Gastroesophageal sphincter (tissue), 4 donors: ENCODE measurements at places on chromosomes 3 and 15. TPM values are rescaled to one million over a fixed set of nuclear protein-coding genes. Genes with fewer than 3 reads are reported as not detected.

DNA sequence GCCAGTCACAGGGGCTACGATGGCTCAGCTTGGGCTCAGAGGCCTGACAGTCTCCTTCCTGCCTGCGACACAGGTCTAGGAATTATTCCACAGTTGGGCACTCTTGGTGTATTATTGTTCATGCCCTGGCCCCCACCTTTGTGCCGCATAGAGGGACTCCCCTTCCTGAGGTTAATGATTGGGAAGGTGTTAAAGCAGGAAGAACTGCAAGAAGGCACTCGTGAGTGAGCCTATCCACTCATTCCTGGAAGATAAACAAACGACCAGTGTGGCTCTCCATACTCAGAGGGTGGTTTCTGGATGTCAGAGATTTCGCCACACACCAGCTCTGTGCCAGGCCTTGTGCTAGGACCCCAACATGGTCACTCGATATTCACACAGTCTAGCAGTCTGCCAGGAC lies 12.3 kb downstream of the LIPC start:
- ATAC-seq: no peak

GRCh38 chr15:62325597-62325996 lies 160.5 kb upstream of the C2CD4B start:
- ATAC-seq: no peak

GRCh38 chr3:152474585-152474984 lies 205.9 kb downstream of the MBNL1 start:
- ATAC-seq: peak; percentile 72

The GRIP2 gene
- total RNA-seq: 1.6 TPM

DNA sequence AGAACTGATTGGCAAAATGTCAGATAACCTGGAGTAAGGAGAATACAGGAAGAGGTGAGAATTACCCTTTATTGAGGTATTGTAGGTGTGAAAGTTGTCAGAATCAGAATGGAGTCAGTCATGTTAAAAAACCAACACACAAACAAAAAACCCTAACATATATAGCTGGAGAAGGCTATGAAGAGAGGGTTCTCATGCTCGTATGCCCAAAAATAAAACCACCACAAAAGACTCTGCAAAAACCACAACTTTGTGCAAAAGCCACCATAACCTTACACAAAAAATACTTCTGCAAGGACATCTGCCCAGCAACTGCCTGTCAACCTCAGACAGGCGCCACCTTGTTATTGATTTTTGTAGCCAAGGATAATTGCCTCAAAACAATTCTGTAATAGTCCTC lies 136.0 kb downstream of the CD47 start:
- ATAC-seq: no peak

The APOD gene
- total RNA-seq: 392 TPM

DNA sequence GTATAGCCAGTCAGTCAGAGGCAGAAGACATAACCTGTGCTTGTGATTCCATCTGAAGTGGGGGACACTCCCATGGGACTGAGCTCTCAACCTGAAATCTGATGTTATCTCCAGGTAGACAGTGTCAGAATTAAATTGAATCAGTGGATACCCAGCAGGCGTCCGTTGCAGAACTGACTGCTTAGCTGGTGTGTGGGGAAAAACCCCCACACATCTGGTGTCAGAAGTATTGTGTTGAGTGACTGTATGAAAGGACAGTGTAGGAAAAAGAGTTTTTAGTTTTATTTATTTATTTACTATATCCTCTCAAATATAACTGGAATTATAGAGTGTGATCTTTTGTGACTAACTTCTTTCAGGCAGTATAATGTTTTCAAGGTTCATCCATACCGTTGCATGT lies 10.4 kb downstream of the KPNA4 start:
- ATAC-seq: no peak

GRCh38 chr15:40931300-40932142 lies 2.4 kb downstream of the DLL4 start:
- no peak for ATAC-seq
